Amniotic epithelial cell (primary cell): ENCODE measurements at places on chromosomes 2 and 18.

GRCh38 chr2:19131871-19132270, 226.6 kb downstream of the OSR1 start:
- no peak for DNase-seq

DNA sequence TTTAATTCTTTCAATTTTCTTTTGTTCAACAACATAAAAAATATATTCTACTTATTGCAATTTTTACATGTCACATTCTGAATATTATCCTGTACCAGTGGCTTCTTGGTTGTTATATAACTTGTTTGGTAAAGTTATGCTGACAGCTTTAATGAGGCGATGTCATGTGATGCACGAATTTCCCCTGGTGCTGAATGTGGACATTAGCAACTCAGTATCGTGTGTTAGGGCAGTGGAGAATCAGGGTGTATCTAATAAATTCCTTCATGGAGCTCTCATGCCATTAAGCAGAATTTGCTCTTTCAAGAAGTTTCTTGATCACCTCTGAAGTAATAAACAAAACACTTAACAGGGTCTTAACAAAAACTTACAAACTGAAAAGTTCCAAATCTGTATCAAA, 99.6 kb upstream of the DNMT3A start:
- DNase-seq, result no peak

DNA sequence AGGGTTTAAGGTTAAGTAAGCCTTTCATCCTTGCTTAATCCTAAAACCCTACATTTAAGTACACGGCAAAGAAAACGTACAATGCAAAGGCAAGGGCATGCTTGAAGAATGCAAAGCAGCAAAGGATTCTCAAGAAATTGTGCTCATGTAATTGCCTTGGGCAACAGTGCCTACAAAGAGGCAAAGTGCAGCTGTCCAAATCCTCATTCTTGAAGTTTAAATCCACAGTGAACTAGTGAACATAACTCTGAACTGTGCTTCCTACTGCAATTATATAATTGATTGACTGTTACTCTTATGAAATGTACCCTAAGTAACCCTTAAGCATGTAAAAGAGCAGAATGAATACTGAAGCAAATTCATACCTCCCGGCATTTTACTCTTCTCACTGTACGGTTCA, 85.4 kb downstream of the MAP3K20 start:
- peak; percentile 36 for DNase-seq

DNA sequence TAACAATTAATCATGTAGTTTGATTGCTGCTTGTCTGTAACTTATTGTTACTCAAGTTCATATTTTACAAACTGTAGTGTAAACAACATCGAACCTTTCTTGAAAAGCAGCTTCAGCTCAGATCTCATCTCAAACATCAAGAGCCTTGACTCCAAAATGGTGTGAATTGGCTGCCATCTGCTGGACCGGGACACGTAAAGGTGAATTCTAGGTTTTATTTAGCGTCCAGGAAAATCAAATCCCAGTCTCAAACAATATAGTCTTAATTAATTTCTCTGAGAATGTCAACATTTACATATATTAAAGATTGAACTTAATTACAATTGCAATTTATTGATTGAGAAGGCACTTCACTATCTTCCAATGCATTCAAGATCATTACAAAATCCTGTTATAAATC, 453.0 kb downstream of the GALR1 start:
- DNase-seq, result peak; percentile 1

DNA sequence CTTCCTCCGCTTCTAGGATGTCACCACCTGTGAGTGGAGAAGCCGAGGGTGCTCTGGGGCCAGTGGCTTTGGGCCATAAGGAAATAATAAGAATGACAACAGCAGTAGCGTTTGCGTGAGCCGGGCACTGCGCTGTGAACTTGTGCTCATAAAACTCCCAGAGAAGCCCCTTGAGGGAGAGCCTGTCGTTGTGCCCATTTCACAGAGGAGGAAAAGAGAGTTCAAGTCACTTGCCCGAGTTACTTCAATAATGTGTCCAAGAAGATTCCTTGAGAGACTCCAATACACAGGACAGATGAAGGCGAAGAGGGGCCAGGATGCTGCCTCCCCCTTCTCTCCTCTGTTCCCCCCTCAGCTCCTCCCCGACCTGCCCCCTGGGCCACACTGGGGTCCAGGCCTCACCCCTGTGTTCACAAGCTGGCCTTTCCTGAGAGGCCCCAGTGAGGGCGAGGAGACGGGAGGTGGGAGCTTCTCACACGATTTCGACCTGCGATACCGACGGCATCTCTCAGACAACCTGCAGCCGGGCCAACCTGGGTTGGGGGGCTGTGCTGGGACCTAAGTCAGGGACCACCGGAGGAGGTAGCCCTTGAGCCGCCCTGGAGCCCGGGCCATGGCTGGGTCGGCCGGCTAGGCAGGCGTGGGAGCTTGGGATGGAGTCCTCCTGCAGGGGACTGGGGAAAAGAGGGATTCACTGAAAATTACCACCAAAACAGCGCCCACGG, 53.5 kb upstream of the UBE2F start:
- no peak for DNase-seq

DNA sequence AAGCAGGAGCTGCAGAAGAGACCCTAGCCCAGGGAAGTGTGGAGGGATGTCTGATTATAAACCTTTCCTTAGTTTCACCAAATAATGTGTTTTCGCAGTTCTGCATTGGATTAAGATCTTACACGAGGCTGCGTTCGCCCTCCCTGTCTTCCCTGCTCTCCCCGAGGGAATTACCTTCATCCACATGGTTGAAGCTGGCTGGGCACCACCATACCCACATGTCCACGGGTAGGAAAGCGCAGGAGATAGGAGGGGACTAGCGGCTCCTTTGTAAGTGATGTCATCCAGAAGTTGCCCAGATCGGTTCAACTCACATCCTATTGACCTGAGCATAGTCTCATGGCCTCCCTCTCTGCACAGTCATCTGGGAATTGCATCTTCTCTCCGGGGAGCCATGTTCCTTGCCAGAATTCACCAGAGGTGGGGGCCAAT, 1.1 kb downstream of the TTL start:
- DNase-seq, result peak; percentile 70

- DNase-seq, result no peak
Observed at GRCh38 chr2:209162129-209162528, 261.7 kb upstream of the MAP2 start.

GRCh38 chr18:79300413-79300812, 95.3 kb upstream of the NFATC1 start:
- no peak for DNase-seq

GRCh38 chr2:10584242-10584753, 105.5 kb downstream of the NOL10 start:
- DNase-seq, result peak; percentile 61

DNA sequence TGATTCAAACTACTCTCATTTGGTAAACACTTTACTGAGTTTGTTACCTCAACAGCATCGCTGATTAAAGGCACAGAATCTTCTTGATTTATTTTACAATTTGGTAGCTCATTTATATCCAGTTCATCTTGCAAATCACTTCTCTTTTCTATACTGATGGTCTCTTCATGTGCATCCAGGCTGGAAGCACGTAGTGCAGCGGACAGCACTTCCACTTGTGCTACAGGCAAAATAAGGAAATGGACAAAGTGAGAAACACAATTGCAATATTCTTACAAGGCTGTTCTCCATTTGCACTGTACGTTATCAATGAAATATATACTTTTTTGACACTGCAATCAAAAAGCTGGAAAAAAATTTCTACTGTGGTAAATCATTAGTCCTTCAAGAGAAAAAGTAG, 51.0 kb downstream of the PPP4R1 start:
- no peak for DNase-seq

GRCh38 chr2:64401529-64401880, 52.5 kb upstream of the LGALSL start:
- DNase-seq, result no peak

- DNase-seq, result no peak
Observed at GRCh38 chr2:129728035-129728972, 251.2 kb upstream of the RAB6C start.

- no peak for DNase-seq
Observed at GRCh38 chr2:181777734-181778133, 97.4 kb upstream of the NEUROD1 start.

DNA sequence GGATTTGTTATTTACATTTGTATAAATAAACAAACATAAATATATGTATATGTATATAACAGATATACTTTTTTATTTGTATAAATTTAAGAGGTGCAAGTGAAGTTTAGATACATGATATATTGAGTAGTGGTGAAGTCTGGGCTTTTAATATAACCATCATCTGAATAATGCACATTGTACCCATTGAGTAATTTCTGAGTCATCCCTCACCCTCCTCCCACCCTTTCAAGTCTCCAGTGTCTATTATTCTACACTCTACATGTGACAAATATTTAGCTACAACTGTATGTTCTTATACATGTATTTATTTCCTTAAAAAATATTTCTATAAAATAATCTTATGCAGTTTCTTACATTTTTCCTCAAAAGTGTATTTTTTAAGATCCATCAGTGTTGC, 358.7 kb upstream of the TFPI start:
- DNase-seq, result no peak

- DNase-seq, result peak; percentile 72
Observed at GRCh38 chr2:151315381-151315903, 26.0 kb upstream of the NMI start.

DNA sequence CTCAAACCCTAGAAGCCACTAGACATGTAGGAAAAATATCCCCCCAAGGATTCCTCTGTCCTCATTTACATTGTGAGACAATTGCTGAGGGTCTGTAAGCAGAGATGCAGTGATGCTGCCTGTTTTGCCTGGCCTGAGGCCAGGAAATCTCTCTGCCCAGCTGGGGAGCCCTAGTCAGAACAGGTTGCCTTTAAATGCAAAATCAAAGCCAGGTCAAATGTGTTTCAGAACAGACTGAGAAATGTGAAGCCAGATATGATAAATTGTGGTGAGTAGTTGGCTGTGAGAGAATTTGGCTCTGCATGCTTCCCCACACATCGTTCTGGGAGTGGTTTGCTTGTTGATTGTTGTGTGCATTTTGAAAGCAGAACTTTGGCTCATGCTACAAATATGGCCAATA, 38.4 kb upstream of the NXPH2 start:
- no peak for DNase-seq
